ENCODE measurements at places on chromosomes 2 and 18.

GRCh38 chr18:24659827-24660720, 199.6 kb downstream of the HRH4 start:
- peak; percentile 18 for DNase-seq

DNA sequence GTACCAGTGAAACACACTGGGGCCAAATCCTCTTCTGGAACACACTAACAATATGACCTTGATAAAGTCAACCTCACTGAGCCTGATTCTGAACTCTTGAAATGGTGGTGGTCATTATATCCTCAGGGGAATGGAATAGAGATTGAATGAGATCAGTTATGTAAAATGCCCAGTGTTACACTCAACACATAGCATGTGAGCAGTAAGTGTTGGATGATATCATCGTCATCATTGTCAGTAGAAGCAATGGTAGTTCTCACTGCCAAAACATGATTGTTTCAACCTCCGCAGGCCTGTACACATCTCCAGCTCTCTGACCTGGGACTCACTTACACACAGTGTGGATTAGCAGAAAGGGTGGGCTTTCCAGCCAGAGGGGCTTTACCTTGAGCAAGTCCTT, 5.5 kb upstream of the ST8SIA3 start:
- no peak for DNase-seq

GRCh38 chr2:53859206-53860181, at the start of gene GPR75:
Gene GPR75, minus strand, starts transcription at chr2:53859967. Its CDS starts 5,211 bp downstream, at chr2:53854756.
- DNase-seq: no peak

- no peak for DNase-seq
These were observed 71.4 kb downstream of the METTL8 start for GRCh38 chr2:171362396-171362795.

GRCh38 chr2:71727562-71727961, 274.2 kb downstream of the DYSF start:
- no peak for DNase-seq

GRCh38 chr2:157722580-157723234, 94.0 kb upstream of the ACVR1C start:
- no peak for DNase-seq

- DNase-seq: no peak
These were observed 49.4 kb upstream of the APCDD1 start for GRCh38 chr18:10405014-10405493.

DNA sequence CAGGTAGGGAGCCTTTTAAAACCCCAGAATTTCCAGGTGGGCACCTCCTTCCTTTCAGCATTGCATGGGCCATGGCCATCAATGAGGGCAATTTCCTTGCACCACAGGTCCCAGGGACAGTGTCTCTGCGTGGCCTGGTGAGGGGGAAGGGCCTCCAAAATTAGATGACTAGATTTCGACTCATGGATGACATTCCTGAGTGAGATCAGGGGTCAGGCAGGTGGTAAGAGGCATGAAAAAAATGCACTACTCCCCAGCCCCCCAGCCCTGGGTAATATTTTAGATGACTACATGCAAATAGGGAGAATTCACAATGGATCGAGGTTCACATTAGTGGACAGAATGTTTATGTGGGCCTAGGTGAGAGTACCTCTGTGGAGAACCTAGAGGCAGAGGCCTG, 19.0 kb upstream of the IGFBP5 start:
- DNase-seq: no peak

- DNase-seq: no peak
These were observed 1.4 kb downstream of the CMPK2 start for GRCh38 chr2:6864231-6864754.

GRCh38 chr2:209763106-209763505, 8.5 kb upstream of the UNC80 start:
- no peak for DNase-seq

- no peak for DNase-seq
These were observed 48.1 kb downstream of the MAIP1 start for GRCh38 chr2:200003444-200003843.

GRCh38 chr18:43664487-43665008, 387.3 kb upstream of the SYT4 start:
- DNase-seq: no peak

- DNase-seq: no peak
These were observed 62.1 kb upstream of the DOCK10 start for GRCh38 chr2:225104321-225104720.

GRCh38 chr2:147463881-147464520, 380.8 kb upstream of the ACVR2A start:
- no peak for DNase-seq

- no peak for DNase-seq
These were observed 39.3 kb upstream of the NARS1 start for GRCh38 chr18:57660961-57661360.

- DNase-seq: no peak
These were observed 31.0 kb downstream of the GAREM2 start for GRCh38 chr2:26203906-26204305.

GRCh38 chr18:74400813-74401212, 56.3 kb downstream of the DIPK1C start:
- no peak for DNase-seq

- no peak for DNase-seq
These were observed 322.1 kb upstream of the CHAC2 start for GRCh38 chr2:53445383-53446070.

All from CD4-positive, alpha-beta T cell treated with Interleukin-15 for 1 hour (primary cell).